ENCODE measurements at places on chromosomes 2 and 18.

DNA sequence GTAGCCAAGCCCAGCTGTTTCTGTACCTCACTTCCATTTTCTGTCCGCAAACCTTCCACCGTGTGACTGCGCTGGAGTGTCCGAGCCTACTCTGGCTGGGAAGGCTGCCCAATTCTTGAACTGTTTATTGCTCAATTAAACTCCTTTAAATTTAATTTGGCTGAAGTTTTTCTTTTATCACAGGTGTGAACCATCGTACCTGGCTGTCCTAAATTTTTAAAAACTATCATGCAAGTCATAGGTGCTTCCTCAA is 6.2 kb upstream of the RNU2-63P start:
- DNase-seq, result no peak

DNA sequence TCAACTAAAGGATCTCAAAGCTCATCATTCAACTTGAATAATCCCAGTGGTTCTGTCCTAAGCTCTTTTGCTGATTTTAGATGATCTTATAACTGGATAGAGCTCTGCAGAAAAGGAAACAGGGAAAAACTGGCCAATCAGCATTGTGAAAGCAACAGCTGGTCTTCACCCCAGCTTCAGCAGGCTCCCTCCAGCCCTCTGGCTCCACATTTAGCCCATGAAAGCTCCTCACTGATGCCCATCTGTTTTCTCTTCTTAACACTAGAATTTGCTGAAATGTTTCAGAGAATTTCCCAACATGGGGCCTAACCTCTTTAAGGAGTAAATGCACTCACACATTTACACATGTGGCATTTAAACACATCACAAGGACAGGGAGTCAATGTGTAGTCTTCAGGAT is 223.3 kb downstream of the CNTNAP5 start:
- no peak for DNase-seq

DNA sequence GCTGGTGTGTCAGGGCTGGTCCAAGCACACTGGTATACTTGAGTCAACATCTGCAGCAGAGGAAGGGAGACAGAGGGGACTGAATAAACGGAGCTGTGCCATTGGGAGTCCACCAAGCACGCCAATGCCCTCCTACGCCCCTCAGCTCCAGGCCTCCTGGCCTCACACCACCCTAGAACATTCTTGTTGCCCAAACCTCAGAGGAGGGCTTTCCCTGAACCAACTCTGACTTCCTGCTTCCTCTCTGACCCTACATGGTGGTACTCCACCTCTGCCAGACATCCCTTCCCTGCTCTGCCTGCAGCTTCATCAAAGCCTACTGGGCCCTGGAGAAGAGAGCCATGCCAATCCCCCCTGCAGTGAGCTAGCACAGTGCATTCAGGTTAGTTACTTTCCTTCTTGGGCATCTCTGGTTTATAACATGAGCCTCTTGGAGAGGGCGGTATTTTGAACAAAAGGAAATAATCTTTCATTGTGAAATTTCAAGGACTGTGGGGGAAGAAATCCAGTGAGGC is 54.4 kb downstream of the ZBTB7C start:
- DNase-seq, result no peak

DNA sequence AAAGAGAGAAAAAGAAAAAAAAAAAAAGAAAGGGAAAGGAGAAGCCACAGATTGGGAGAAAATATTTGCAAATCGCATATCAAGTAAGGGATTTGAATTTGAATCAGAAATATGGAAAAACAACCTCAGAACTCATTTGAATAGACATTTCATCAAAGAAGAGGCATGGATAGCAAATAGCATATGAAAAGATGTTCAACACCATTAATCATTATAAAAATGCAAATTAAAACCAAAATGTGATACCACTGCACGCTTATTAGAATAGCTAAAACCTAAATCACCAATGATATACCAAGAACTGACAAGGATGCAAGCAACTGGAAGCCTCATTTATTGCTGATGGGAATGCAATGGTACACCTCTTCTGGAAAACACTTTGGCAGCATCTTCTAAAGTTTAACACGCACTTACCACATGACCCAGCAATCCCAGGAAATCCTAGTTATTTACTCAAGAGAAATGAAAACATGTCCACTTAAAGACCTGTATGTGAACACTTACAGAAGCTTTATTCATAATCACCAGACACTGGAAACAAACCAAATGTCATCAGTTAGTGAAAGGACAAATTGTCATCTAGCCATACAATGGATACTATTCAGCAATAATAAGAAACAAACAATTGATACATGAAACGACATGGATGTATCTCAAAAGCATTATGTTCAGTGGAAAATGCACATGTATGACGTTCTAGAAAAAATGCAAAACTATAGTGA is 10.3 kb downstream of the DNER start:
- no peak for DNase-seq

DNA sequence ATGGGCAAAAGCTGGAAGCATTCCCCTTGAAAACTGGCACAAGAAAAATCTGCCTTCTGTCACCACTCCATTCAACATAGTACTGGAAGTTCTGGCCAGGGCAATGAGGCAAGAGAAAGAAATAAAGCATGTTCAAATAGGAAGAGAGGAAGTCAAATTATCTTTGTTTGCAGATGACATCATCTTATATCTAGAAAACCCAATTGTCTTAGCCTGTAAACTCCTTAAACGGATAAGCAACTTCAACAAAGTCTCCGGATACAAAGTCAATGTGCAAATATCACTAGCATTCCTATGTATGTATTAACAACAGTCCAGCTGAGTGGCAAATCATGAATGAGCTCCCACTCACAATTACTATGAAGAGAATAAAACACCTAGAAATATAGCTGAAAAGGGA is 1579.3 kb downstream of the SUCLG1 start:
- no peak for DNase-seq

DNA sequence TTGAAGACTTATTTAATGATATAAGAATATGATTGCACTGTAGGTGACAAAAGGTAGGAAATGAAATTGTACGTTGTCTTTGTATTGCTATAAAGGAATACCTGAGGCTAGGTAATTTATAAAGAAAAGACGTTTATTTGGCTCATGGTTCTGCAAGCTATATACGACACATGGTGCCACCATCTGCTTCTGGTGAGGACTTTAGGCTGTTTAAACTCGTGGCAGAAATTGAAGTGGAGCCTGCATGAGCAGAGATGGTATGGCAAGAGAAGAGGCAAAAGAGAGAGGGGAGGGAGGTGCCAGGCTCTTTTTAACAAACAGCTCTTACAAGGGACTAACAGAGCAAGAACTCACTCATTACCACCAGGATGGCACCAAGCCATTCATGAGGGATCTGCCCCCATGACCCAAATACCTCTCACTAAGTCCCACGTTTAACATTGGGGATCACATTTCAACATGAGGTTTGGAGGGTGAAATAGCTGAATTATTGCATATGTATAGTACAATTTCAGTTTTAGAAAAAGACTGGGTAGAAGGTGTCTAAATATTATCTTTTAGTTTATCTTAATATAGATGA is 86.8 kb downstream of the GULP1 start:
- no peak for DNase-seq

DNA sequence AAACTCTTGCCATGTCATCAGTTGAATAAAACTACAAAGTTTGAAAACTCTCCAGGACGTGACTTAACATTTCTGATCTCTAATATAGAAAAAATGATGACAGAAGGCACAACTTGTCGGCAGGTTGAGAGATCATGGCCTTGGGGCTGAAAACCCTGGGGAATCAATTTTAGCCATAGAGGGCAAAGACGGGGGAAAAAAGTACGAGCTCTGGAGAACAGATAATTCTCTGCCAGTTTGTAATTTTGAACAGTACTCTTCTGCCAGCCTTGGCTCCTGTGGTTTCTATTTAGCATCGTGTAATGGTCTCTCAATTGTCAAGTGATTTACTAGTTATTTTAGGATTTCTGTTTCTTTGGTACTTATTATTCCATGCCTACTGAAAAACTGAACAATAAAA is 25.3 kb upstream of the CPS1 start:
- no peak for DNase-seq

GRCh38 chr2:60422826-60423483 is 130.5 kb downstream of the BCL11A start:
- no peak for DNase-seq

DNA sequence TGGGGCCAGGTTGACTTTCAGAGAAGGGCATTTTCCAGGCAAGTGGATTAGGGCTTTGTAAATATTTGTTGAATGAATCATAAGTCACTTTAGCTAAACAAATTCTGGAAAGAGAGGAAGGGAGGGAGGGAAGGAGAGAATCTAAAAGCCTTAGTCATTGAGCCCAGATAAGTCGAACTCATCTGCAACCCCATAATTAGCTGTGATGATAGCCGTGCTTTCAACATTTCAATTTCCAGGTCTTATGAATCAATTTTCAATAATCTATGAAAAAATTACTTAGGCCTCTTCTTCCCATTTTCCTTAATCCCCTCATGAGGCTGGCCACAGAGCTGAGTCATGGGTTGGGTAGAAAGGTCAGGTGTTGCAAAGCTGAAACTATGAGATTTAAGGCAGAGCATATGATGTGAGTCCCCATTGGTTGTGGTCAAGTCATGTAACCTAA is 111.9 kb upstream of the MAPRE2 start:
- DNase-seq, result no peak

GRCh38 chr2:129769185-129769991 is 210.1 kb upstream of the RAB6C start:
- no peak for DNase-seq

DNA sequence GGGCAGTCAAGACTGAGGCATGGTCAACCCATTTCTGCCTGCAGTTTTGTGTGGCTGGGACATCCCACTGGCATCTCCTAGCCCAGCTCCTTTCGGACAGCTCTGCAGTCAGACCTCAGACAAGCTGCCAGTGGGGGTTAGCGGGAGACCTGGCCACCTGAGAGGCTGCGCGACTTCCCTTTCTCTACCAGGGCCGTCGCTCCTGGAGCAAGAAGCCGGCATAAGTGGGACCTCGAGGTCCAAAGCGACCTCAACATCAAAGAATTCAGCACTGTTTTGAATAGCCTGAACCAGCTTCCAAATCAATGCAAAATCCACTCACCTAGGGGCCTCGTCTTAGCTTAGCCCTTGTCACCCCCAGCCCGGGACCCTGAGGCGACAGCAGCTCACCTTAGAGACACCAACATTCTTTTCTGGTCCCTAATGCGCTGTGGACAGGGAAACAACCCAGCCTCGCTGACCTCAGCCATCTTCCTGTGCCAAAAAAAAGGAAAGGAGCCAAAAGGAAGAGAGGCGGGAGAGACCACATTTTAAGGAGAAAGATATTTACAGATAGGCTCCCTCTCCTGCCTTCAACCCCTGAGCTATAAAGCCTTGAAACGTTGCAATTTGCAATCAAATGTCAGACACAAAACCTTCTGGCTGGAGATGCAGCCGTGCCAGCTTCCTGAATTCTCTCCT is 81.2 kb downstream of the GFPT1 start:
- DNase-seq, result no peak
